ENCODE measurements at places on chromosomes 12 and 14.

DNA sequence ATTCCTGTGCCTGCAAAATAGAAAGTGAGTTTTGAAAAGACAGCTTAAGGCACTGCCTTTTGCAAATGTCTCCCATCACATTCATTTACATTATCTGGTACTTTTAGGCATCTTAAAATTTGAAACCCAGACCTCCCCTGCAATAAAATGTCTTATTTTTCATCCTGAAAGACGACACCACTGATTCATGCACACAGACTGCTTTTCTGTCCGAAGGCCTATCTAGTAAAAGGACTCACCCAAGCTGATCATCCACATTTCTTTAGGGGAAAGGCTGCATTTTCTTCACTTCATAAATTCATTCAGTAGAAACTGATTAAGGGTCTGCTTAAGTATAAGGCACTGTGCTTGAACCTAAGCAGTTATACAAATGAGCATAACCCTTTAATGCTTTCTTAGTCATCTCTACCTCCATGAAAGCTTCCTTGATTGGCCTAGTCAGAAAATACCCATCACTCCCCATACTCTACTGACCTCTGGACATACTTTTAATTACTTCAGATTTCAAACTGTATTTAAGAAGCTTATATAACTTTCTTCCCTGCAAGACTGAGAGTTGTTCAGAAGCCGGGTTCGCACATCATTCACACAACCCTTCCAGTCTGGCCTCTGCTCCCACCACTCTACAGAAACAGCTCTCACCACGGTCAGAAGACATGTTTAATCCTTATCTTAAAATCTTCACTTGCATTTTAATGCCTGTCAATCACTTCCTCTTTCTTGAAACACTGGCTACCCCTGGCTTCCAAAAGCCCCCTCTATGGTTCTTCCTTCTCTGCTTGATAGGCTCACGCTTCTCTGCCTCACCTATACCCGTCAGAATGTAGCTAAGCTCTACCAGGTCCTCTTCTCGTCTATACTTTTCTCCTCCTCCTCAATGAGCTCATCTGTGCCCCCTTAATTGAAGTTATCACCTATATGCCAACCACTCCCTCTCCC, 288.6 kb downstream of the MED13L start:
- DNase-seq: no peak

DNA sequence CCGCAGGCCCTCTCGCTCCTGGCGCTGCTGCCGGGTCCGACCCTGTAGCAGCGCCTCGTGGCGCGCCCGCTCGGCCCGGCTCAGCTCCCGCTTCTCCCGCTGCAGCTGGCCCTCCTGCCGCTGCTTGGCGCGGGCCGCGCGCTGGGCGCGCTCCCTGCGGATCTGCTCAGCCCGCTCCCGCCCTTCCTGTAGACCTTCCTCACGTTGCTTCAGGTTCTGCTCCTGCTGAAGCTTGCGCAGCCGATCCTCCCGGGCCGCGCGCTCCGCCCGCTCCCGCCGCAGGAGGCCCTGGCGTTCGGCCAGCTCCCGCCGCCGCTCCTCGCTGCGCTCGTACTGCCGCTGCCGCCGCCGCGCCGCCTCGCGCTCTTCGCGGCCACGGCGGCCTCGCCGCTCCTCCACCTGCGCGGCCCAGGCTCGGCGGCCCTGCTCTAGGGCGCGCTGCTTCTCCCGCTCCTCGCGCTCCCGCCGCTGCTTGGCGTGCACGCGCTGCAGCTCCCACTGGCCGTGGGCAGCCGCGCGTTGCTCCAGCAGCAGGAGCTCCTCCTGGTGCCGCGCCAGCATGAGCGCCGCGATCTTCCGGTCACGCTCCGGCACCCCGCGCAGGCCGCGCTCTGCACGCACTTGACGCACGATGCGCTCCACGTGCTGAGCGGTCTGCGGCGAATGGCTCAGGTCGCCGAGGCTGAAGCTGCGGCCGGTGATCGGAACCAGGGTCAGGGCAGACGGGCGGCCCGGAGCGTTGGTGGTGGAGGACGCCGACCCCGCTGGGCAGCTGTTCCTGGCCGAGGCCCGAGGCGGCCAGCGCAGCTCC, 2.4 kb downstream of the CCDC177 start:
- DNase-seq: peak; percentile 13

DNA sequence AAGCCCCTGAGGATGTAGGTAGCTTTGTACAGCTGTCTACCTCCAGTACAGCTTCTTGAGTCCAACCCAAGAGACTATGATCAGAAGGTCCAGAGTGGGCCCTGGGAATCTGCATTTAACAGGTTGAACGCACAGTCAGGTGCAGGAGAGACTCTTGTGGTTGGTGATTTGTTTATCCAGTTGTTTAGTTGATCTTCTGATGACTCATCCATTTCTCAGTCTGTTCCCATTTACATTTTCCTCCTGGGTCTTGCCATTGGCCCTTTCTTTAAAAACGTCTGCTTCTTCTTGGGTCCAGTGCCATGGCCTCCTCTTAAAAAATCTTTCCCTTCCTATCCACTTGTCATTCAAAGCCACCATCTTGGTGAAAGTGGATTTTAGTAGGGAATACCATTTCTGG, 734.2 kb downstream of the MED13L start:
- DNase-seq: no peak

GRCh38 chr12:77850129-77850528, 19.4 kb downstream of the NAV3 start:
- DNase-seq: no peak

- no peak for DNase-seq
These were observed at the start of gene KLRC1 for GRCh38 chr12:10453156-10453555. Gene KLRC1 (minus strand): TSS chr12:10453377. CDS start chr12:10451156, 2,221 bp downstream.

Data from suppressor macrophage treated with lipopolysaccharide for 4 hours (primary cell).